ENCODE measurements at places on chromosomes 4 and X.

- no peak for DNase-seq
Observed at GRCh38 chr4:1731180-1731579, 9.9 kb downstream of the TACC3 start.

- DNase-seq: no peak
Observed at GRCh38 chr4:71107726-71108125, 114.3 kb downstream of the DCK start.

DNA sequence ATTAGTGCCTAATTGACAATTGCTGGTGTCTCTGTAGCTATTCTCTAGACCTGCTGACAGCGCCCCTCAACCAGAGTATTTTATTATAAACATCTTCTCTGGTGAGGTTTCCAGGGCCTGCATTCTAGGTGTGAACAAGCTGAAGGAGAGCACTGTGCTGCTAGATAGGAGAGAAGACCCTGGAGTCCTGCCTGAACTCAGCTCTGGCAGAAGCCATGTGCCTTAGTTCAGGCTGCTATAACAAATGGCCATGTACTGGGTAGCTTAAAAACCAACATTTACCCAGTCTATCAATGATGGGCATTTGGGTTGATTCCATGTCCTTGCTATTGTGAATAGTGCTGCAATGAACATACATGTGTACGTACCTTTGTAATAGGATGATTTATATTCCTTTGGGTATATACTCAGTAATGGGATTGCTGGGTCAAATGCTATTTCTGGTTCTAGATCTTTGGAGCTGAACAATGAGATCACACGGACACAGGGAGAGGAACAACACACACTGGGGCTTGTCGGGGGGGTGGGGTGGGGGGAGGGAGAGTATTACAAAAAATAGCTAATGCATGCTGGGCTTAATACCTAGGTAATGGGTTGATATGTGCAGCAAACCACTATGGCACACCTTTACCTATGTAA, 185.5 kb upstream of the CPEB2 start:
- DNase-seq: no peak

DNA sequence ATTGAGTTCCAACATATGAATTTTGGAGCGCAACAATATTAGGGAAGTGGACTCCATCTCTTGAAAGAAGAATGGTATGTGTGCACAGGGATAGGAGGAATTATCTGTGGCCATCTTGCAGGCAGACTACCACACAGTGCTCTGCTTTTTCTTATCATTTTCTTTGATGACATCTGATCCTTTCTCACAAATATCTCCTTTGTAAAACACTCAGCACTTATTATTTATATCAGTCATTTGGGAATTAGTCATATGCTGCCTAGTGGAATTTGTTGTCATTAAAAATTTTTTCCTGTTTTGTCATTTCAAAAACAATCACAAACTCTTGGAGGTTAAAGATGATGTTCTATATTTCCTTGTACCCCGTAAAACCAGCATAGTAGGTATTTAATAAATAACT, 444.3 kb upstream of the ATOH1 start:
- DNase-seq: no peak

- DNase-seq: no peak
Observed at GRCh38 chr4:175309041-175309440, 390.9 kb downstream of the ADAM29 start.

- DNase-seq: no peak
Observed at GRCh38 chrX:15356444-15356843, 21.1 kb upstream of the PIGA start.

DNA sequence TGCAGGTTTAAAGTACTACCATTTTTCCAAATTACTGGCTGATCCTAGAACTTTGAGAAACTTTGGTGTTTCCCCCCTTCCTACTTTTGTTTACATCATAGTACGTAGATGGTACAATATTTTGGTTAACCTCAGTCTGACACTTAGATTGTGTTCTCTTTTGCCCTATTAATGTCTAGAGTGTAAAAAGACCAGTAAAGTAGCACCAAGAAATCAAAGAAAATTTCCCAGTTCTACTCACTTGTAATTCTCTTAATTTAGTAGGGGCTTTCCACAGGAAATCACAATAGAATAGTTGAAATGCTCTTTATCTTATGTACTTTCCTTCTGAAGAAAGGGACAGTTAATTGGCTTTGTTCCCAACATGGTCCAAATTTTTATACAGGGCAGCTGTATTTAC, 51.6 kb downstream of the NFKB1 start:
- DNase-seq: no peak

DNA sequence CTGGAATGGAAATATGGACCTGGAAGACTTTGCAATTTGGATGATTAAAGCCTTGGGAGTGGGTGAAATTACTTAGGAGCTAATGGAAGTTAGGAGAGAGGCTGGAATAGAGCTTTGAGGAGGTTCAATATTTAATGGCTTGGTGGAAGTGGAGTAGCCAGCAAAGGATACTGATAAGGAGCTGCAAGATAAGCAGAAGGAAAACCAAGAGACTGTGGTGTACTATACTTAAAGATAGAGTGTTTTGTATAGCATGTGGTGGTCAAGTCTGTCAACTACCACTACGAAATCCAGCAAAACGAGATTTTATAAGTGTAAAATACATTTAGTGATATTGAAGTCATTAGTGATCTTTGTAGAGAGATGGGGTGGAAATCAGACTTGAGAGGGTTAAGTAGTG, 54.0 kb upstream of the TMLHE start:
- DNase-seq: no peak

DNA sequence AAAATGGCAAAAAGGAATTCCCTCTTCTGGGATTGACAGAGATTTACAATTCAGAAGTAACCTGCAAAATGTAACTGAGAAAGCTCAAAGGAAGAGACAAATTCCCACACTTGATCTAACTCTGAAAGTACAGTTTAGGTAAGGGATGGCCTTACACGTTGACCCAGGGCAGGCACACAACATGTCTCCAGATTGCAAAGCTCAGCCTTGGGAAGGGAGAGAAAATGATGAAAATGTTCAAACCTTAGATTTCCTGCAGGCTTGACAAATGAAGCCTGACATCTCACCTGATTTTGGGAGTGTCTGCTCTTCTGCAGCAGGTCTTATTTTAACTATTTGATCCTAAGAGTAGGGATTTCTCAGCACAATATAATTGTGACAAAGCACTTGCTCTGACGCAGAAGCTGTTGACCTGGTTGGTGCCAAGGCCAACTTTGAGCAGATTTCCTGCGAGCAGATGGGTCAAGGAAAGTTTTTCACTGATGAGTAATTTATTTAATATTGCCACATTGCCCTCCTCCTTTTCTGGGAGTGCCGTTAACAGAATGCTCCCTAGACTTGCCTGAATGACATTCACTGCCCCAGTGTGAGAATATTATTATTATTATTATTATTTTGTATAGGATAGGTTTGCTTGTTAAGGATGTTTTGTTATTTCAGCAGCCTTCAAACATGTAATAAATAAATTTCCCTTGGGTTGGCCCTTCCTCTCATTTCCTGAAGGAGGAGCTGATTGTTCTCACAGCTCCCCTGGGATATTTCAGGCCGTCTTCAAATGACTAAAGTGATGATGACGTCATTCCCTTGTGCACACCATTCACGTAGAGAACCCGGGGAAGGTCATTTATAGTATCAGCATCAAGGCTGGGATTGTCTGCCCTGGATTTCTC, 157.1 kb downstream of the VEGFC start:
- DNase-seq: no peak

DNA sequence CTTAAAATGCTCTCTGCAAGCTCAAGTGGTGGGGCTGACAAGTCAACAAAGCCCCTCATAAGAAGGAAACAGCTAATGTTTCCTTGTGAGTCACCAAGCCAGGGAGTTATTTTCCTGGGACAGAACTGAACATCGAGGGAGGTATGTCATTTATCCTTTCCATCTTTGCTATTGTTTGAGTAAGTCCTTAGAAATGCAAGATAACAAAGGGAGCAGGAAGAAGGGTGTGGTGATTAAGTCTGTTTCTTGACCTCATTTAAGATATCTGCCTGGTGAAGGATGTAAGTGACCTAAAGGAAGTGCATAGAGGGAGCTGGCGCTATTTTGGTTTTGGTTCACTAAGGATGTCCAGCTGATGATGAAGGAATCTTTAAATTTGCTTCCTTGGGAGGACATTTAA, 39.9 kb downstream of the ATG4A start:
- DNase-seq: no peak

DNA sequence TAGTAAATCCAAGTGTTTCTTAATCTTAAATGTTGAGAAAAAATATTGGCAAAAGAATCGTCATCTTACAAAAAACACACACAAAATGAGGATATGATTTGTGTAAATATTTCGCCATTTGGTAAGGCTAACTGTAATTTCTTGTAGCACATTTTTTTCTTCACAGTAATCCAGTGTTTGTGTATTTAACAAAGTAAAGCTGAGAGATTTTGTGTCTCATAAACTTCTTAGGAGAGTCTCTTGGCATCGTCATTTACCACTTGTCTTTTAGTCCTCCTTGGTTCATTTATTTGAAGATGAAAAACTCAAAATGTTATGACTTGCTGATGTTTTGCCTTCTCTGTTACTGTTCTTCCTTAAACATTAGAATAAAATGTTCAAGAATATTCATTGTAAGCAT, 326.7 kb upstream of the PITX2 start:
- no peak for DNase-seq

DNA sequence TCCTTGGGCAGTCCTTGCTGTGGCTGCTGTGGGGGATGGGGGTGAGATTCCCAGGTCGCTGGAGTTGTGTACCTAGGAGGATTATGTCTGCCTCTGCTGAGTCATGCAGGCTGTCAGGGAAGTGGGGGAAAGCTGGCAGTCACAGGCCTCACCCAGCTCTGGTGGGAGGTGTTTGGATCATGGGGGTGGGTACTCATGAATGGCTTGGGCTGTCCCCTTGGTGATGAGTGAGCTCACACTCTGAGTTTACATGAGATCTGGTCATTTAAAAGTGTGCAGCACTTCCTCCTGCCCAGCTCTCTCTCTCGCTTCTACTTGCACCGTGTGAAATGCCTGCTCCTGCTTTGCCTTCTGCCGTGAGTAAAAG, 24.6 kb upstream of the PDLIM3 start:
- no peak for DNase-seq

DNA sequence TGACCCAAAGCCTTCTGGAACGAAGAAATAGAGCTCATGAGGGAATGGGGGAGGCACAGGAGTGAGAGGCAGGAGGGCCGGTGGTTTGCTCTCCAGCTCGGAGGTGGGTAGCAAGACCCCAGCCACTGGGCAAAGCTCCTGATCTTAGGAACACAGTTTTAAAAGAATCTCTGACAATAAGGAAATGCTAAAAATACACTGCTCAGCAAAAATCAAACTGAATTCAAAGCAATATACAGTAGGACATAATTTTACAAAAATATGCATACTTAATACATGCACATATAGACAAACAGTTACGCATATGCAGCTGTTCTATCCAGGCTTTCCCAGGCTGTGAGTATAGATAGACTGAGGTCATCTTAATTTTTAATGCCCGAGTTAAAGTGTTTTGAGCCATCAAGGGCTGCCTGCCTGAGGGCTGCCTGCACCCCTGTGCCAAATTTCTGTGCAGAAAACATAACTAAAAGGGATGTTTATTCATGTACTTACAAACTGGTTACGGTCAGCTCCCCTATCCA, 6.9 kb downstream of the GPR50 start:
- no peak for DNase-seq

DNA sequence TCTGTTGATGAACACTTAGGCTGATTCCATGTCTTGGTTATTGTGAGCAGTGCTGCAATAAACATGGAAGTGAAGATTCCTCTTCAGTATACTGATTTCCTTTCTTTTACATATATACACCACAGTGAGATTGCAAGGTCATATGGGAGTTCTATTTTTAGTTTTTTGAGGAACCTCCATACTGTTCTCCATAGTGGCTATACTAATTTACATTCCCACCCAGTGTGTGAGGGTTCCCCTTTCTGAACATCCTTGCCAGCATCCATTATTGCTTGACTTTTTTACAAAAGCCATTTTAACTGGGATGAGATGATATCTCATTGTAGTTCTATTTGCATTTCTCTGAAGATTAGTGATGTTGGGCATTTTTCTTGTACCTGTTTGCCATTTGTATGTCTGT, 80.5 kb upstream of the GALNT7 start:
- DNase-seq: no peak

DNA sequence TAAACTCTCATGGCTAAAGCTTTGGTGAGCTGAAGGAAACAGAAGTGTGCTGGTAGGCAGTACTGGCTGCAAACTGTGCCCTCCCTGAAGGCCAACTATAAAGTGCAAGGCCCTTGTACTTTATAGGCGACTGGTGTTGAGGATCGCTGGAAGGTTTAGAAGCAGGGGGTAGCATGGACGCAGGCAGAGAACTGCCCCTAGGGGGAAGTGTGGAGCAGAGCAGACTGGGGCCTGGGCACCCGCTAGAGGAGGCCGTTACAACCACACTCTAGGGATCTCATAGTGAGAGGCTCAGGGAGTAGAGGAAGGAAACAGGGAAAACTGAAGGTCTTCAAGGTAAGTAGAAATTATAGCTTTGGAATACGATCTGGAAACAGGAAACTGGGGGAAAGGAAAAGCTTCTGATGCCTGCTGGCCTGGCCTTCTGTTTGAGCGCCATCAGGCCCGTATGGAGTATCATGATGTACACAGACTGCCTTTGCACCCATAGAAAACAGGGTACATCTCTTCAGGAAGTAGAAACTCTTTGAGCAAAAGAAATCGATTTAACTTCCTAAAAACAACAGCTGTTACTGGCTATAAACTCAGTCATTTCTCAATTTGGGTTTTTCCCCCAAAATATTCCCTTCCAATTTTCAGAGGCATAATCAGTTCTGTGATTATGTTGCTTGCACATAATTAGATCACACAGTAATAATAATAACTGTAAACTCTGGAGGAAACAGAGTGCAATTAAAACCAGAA, 23.9 kb upstream of the TMSB4X start:
- peak; percentile 69 for DNase-seq

DNA sequence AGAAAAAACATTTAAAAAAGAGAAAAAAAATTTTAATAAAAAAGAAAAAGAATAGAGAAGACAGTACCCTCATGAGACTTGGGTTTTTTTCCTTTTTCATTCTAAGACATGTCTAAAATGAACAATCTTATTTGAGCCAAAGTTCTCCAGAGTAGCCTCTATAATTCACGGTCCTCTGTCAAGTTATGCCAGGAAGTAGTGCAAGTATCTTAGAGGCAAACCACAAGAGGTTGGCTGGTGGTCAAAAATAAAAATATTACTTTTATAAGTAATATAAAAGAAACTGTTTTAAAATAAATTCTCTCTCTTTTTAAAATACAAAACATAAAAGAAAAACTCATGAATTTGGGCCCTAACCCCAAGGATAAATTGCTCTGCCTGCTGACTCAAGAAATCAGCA, 26.5 kb downstream of the HNRNPDL start:
- DNase-seq: no peak
